ENCODE measurements at places on chromosomes 13 and 19.

GRCh38 chr13:41694545-41695301 lies 237.4 kb downstream of the RGCC start:
- DNase-seq, result no peak

DNA sequence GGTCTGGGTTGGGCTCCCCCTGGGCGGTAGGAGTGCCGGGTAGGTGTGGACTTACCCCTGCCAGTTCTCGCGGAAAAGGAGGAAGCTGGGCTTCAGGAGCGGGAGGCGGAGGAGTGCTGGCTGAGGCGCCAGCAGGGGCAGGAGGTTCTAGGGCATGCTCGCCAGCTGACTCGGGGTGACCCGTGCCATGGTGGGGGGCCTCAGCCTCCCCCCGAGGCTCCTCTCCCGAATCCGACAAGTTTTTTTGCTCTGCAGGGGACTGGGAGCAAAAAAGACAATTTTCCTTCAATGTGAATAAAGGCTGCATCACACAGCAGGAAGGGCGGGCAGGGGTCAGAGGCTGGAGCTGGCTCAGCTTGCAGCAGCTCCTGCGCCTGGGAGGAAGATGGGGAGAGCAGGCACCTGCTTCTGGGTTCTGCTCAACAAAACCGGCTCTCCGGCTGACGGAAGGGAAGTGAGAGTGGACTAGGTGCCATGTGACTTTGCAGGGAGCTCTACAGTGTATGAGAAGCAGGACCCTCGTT lies 26.5 kb downstream of the RANBP3 start:
- DNase-seq, result no peak

GRCh38 chr19:40889366-40889765 lies 7.3 kb upstream of the CYP2A7 start:
- DNase-seq, result no peak

- DNase-seq, result no peak
These were observed 2166.4 kb downstream of the PCDH9 start for GRCh38 chr13:65063753-65064152.

DNA sequence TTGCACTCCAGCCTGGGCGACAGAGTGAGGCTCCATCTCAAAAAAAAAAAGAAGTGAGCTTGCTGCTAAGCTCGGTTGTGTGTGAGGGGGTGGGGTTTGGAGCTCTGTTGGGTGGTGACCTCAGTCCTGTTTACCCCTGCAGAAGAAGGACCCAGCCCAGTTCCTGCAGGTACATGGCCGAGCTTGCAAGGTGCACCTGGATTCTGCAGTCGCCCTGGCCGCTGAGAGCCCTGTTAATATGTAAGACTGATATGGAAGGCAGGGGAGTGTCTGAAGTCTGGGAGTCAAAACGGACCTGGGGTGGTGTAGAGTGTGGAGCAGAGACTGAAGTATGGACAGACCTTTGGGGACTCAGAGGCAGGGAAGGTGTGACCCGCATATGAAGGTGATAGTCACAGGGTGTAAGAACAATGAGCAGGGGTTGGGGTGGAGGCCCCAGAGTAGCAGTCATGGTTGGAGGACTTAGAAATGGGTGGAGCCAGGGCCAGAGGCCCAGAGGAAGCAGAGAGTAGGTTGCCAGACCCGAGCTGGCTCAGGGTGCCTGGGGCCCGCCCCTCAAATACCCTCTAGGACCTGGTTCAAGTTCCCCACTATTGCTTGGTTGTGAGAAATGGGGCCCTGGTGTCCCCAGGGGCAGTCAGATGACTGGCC lies 13.2 kb downstream of the CLASRP start:
- DNase-seq, result no peak

DNA sequence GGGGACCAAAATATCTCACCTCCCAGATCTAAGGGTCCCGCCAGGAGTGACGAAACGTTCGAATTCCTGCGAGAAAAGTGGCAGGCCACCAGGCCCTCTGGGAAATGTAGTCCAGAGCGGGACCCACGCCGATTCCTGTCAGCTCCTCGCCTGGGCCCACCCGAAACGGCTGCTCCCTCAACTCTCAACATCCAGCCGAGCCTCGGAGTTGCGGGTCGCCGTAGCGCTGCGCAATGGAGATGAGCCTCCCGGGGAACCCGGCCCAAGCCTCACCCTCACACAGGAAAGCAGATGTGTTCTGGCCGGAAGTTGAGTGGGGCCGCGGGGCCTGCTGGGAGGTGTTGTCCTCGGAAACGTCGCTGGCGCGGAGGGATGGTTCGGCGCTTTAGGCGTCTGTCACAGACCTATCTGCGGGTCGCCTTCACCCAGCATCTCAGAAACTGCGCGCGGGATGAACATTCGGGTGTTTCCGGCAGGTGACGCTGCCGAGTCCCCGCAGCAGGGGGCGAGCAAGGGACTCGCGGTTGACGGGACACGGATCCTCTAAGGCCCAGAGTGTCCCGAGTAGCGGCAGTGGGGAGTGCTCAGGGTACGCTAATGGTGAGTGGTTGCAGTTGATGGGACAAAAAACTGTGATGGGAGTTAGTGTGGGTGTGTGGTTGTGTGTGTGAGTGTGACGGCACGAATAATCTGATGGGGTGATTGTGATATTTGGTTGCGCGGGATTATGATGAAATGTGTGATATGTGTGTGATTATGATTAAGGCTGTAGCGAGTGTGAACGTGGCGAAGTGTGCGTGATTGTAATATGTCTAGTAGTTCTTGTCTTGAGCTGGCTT lies at the start of the genes ZNF568 and ZNF829:
TSS of gene ZNF568 (plus strand) at position 341 of the 839 bp plus-strand sequence. CDS start 6,439 bp downstream, outside the sequence.
TSS of gene ZNF829 (minus strand) at position 300 of the 839 bp plus-strand sequence. CDS start 1,124 bp downstream, outside the sequence.
- peak; percentile 95 for DNase-seq

GRCh38 chr19:52778811-52779210 lies 7.8 kb downstream of the ZNF600 start:
- no peak for DNase-seq

GRCh38 chr19:10018263-10018662 lies 5.0 kb downstream of the RDH8 start:
- no peak for DNase-seq

- peak; percentile 54 for DNase-seq
These were observed 652 bp downstream of the POU4F1 start for GRCh38 chr13:78602561-78603239.

- DNase-seq, result no peak
These were observed 13.0 kb upstream of the FPR3 start for GRCh38 chr19:51781999-51782398.

- no peak for DNase-seq
These were observed 187.3 kb upstream of the UBL3 start for GRCh38 chr13:30037766-30038165.

- DNase-seq, result no peak
These were observed 5.3 kb downstream of the DMAC2 start for GRCh38 chr19:41434450-41434849.

GRCh38 chr19:49904136-49904535 lies 7.4 kb upstream of the IL4I1 start:
- DNase-seq, result no peak

DNA sequence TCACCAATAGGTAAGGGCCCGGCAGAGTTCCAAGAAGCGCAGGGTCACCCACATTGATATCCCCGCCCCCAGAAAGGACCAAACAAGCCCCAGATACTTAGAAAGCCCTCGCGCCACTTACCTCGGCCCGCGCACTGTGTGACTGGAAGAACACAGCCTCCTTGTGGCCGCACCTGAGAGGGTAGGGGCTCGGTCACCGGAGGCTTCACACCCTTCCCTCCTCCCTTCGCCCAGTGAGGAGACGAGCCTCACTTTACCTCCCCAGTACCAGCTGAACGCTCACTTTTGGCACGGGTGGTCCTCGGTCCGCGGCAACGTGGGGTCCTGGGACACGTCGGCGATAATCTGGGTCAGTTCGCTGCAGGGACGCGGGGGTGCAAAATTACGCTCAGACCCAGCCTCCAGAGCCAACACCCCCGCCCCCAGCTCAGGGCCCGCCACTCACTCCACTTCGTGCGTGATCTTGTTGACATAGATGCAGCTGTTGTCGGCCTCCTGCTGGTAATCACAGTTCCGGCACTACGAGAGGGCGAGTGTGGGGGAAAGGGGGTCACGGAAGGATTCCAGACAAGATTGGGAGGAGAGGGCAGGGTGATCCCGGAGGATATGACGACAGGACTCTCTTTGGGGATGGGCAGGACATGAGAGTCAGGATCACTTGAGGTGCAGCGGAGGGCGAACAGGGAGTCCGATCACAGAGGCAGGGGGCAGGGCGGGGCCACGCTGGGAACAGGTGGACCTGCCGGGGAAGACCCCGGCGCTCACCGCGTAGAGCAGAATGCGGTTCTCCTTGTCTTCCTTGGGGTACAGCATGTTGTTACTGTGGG lies 568 bp downstream of the POLR2I start:
- DNase-seq, result peak; percentile 66

GRCh38 chr13:78934336-78934735 lies 275.4 kb upstream of the OBI1 start:
- no peak for DNase-seq

- no peak for DNase-seq
These were observed 80.1 kb downstream of the ESD start for GRCh38 chr13:46716821-46717220.

DNA sequence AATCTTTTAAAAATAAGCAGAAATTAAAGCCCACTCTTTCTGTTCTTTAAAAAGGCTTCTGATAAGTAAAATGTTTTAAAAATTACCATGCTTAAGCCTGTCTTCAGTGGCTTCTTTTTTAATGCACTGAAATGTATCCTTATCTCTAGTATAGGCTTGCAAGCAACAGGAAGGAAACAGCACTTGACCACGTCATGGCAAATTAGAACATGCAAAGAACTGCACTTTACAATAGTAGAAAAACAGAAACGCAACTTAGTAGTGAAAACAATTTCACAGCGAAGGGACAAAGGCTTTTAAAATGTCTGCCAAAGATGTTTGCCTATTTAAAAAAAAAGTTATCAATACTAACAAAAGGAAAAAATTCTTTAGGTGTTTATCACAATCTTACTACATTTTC lies 36.3 kb downstream of the ELF1 start:
- DNase-seq, result no peak

DNA sequence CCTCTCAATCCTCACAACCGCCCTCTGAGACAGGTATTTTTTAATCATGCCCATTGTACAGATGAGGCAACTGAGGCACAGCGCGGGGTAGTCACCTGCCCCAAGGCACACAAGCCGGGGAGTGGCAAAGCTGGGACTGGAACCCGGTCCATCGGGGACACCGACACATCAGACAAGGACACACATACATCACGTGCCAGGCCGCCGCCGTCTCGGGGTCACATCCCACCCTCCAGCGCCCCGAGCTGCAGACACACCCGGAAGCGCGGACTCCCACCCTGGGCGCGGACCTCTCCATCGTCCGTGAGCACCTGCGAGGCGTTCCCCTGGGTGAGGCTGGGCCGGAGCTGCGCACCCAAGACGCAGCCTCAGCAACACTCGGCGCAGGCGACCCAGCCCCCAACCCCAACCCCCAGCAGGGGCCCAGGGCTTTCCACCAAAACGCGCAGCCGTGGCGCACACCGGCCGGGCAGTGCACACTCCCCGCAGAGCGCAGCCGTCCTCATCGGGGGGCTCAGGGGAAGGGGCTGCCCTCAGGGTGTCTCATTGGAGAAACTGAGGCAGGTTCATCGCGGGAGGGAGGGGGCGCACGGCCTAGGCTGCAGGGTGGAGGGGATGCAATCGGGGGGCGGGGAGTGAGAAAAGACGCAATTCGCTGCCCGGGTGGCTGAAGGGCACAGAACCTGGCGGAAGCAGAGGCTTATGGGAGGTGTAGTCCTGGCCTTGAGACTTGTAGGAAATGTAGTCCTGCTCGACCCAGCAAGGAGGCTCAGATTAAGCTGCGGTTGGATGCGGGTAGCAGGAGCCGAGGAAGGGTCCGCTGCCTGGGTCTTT lies 1.9 kb upstream of the LMTK3 start:
- peak; percentile 89 for DNase-seq

GRCh38 chr13:20360041-20360491 lies 127.9 kb upstream of the GJB6 start:
- DNase-seq, result no peak

DNA sequence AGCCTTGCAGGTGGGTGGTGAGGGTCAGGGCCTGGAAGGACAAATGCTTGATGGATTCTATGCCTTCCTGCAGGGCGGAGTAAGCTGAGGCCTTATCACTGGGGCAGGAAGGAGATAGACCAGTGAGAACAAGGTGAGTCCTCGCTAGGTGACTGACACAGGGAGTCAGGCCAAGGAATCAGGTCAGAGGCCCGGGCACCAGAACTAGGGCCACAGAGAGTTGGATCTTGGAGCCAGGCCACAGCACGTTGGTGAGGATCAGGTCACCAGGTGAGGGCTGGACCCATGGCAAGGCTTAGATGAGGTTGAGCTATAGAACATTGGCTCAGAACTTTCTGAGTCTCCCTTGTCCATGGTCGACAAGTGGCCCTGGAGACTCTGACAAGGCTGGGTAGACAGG lies 328.2 kb downstream of the FOXO1 start:
- no peak for DNase-seq
